ENCODE measurements at places on chromosomes 4 and X. TPM values are rescaled to one million over a fixed set of nuclear protein-coding genes. Genes with fewer than 3 reads are reported as not detected.

CFAP47 gene
- not detected for total RNA-seq

TNIP3 gene
- 1.2 TPM for total RNA-seq

KCNE5 gene
- 0.28 TPM for total RNA-seq

DDX53 gene
- not detected for total RNA-seq

PPID gene
- 47.5 TPM for total RNA-seq

FAM149A gene
- total RNA-seq = 0.38 TPM

NUP62CL gene
- 2.3 TPM for total RNA-seq

GRCh38 chrX:37677765-37678164, 7.8 kb upstream of the XK start:
- no peak for DNase-seq

GRCh38 chrX:64334467-64334866, 60.8 kb downstream of the MTMR8 start:
- no peak for DNase-seq

DNA sequence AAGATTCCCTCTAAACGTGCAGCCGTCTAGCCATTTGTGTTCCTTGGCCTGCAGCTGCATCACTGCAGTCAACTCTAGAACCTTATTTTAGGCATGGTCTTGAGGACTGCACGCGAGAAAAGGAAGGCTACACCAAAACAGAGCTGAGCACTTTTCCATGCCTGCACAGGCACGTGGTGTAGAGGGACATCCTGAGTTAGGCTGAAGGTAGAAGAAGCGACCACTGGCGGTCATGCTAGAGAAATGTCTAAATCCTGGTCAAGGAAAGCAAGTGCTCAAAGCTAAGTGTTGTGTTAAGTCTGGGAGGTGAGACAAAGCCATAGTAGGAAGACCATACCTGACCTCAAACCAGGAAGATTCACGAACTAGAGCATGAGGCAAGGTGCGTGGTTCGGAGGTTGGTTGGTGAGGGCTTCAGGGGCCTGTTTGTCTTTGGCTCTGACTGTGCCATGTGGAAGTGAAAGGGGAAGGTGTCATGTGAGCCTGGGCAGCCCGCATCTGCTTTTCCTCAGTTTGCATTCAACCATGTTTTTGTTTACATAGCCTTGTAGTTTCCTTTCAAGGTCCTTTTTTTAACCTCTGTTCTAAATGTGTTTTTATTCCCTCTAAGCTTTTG, 203.8 kb downstream of the AASDH start:
- DNase-seq = no peak

- DNase-seq = no peak
Observed at GRCh38 chr4:142549248-142549647, 296.9 kb downstream of the INPP4B start.

DNA sequence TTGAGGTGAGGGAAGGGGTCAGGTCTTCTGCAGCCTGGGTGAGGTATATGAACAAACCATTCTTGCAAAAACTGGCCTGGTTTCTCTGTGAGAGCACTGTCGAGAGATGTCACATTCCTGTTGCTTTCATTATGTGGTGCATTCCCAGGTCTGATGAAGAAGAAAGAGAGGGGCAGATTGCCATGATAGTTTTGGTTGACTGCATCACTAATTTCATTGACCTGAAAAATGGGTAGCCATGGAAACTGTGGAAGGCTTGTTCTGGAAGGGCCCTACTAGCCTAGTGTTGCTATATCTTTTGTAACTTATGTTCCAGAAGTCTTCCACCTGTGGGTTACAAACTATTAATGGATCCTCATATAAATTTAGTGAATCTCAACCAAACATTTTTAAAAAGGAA, 32.9 kb upstream of the CYBB start:
- DNase-seq = no peak

DNA sequence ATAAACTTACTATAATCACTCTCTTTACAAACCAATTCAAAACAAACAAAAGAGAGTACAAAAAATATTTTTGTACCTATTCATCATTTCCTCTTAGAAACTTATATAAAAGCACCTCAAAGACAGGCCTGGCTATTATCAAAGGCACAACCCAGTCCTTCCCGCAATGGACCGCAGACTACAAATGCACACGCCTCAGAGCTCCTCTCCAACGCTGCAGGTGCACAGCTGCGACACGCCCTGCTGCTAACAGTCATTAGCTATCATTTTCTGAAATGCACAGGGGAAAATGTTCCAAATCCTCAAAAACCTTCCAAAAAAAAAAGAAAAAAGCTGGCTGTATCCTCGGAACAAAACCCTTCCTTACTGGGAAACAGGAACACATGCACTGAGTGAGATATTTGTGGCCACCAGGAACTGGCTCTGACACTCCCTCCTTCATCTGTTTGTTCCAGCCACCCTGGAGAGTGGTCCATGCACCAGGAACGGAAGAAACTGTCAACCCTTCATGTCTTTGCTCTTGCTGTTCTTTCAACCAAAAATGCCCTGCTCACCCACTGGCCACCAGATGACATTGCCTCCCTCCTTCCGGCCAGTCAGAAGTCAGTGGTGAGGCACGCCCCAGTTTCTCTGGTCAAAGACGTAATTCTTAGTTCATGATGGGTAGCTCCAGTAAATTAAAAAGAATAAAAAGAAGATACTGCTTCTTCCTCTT, 16.7 kb downstream of the IRF2 start:
- DNase-seq = no peak

GRCh38 chr4:141240259-141240658, 19.6 kb downstream of the ZNF330 start:
- DNase-seq = no peak

DNA sequence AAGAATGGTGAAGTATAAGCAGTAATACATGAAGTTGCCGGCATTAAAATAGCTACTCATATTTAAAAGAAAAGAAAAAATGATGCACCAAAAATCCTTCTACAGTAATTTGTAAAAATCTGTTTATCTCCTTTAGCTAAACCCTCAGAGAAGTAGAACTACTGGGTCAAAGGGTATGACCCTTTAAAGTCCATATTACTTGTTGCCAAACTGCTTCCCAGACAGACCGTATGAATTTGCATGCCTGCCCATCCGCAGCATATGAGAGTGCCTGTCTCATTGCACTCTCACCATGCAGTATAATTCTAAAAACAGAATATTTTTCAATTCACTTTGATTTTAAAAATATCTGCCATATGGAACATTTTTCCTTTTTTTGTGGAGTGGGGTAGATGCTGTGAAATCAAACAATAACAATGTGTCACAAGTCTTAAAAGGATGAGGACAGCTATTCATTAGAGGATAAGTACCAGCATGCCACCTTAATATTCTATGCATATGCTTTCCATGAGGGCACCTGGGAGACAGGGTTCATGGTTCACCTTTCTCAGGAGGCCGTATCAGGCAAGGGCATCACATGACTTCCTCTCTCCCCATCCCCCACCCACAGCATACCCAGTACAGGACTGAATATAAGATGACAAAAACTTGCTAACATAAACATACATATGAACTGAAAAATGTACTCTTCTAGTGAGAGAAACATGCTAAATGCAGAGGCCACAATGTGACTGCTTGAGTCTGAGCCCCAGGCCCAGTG, 17.8 kb downstream of the ZDHHC9 start:
- peak; percentile 19 for DNase-seq

DNA sequence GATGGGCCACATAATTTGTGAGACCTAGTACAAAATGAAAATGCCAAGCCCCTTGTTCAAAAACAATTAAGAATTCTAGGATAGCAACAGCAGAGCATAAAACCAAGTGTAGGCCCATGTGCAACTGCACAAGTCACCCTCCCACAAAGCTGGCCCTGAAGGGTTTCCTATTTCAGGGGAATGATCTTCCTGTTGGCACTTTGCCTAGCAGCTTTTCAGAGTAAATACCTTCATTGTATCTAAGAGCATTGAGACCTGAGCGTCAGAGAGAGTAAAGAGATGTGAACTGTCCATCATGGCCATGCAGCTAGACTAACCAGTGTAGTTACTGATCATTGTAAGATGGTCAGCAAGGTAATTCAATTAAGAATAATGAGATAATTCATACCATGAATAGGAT, 113.6 kb downstream of the CNKSR2 start:
- DNase-seq = no peak

GRCh38 chrX:8037593-8038348, 110.6 kb upstream of the PNPLA4 start:
- no peak for DNase-seq

DNA sequence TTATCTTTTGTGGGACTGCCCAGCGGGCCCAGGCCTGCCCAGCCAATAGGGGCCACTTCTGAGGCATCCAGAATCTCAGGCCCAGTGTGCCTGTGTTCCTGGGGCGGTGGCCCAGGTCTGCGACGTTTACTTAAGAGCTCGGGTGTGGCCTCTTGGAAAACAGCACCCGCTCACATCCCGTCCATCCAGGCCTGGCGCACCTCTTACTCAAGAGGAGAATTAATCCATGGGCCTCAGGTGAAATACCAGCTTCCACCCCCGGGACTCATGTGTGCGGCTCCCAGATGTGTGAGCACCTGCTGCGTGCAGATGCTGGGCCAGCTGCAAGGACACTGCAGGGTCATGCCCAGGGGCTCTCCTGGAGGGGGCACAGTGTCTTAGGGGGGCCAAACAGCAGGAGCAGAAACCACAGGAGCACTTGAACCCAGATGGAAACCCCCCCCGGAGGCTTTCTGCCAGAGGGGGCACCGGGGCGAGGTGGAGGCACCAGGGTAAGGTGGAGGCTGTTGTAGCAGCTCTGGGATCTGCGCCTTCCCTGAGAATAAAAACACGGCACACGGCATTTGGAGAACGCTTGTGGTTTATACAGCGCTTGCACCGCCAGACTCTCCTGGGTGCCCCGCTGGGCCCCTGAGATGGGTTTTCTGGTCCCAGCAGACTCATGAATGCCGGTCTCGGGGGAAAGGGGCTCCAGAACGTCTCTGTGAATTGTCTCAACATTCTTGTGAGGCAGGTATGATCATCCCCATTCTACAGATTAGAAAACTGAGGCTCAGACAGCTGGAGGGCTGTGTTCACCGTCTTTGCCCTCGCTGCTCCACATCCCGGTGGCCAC, 2.8 kb downstream of the PSAPL1 start:
- no peak for DNase-seq

- peak; percentile 18 for DNase-seq
Observed at GRCh38 chrX:56764975-56765791, 36.1 kb downstream of the NBDY start.

GRCh38 chr4:156252358-156252921, 298.8 kb upstream of the CTSO start:
- DNase-seq = no peak

DNA sequence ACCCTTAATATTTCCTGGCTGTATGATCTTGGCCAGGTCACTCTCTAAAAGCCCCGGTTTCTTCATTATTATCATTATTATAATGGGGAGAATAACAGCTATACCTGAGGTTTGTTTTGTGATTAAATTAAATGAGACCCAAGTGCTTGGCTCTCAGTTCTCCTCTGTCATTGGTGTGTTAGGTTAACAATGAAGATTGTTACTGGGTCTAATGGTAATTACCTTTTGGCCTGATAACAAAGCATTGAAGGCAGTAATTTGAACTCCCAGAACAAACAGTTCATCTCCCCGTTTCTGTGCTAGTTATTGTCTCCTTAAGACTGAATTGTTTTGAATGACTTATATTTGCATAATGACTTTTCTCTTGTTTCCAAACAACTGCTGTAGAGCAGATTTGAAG, 6.8 kb upstream of the ANAPC4 start:
- DNase-seq = no peak

GRCh38 chr4:22695917-22696316, 3.2 kb downstream of the GBA3 start:
- no peak for DNase-seq

- DNase-seq = no peak
Observed at GRCh38 chrX:106220177-106220576, 52.1 kb downstream of the PWWP3B start.

GRCh38 chr4:98685225-98686042, 27.0 kb upstream of the TSPAN5 start:
- no peak for DNase-seq

DNA sequence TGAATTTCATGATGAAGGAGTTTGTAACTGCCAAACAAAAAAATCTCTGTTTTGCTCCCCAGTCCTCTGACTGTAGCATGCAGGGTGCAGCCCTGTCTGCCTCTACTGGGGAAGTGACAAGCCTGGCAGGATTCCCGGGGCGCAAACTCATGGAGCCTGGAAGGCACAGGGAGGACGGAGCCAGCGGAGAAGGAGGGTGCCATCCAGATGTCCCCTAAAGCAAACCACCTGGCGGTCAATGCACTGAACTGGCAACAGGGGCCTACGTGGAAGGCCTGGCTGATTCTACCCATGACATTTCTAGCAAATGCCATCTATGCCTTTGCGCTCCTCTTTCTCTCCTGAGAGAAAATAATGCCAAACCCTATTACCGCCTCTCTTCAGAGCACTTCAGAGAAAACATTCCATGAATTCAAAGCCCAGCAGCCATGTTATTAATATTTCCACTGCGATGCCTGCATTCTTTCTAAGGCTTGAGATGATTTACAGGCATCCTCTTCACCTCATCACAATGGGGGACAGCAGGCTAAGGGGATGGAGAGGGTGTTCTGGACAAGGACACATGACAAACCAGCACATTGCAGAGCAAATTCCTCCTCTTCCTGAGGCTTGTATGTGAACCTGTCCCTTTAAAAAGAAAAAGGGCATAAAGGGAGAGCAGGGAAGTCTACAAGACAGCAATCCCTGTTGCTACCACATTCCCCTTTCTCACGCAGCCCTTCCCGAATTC, 329.3 kb upstream of the NOCT start:
- no peak for DNase-seq

DNA sequence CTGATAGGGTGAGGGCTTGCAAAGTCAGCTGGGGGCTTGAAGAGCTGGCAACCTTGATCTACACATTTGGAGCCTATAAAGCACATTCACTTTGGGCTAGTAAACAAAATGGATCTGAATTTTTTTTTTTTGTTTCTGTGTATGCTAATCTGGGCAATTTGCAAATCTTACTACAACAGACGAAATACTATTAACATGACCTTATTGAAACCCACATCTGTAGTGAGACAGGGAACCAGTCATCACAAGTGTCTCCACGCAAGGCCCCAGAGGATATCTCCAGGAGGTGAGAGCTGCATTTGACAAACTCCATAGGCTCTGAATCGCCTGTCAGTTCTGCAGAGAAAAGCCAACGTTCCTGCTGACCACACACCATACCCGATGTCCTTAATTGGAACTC, 33.0 kb upstream of the TFDP3 start:
- DNase-seq = no peak

- no peak for DNase-seq
Observed at GRCh38 chr4:174553031-174553430, 30.7 kb upstream of the HPGD start.

- DNase-seq = no peak
Observed at GRCh38 chr4:89419111-89419695, 111.6 kb upstream of the GPRIN3 start.

- no peak for DNase-seq
Observed at GRCh38 chr4:153521478-153521877, 55.3 kb downstream of the TMEM131L start.

GRCh38 chrX:1400049-1400448, 8.1 kb upstream of the SLC25A6 start:
- no peak for DNase-seq

GRCh38 chr4:6804082-6804752, 21.7 kb downstream of the KIAA0232 start:
- DNase-seq = no peak

DNA sequence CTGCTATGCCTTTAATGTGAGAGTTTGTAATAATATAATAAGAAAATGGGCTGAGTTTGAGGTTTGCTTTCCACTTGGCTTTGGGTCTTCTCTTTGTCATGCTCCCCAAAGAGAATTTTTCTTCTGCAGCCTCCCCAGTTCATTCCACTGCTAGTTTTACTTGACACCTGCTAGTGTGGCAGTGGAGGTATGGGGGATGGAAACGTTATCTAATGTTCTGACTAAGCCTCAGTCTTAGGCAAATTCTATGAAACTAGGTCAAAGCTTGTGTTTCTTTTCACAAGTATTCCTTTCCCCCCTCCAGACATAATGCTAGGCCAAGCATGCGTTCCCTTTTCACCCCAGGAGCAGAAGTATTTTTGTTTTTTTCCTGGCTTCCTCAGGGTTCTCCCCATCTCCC, 67.5 kb downstream of the PPP1R2C start:
- DNase-seq = no peak
